ENCODE measurements at places on chromosomes 2 and 18.

DNA sequence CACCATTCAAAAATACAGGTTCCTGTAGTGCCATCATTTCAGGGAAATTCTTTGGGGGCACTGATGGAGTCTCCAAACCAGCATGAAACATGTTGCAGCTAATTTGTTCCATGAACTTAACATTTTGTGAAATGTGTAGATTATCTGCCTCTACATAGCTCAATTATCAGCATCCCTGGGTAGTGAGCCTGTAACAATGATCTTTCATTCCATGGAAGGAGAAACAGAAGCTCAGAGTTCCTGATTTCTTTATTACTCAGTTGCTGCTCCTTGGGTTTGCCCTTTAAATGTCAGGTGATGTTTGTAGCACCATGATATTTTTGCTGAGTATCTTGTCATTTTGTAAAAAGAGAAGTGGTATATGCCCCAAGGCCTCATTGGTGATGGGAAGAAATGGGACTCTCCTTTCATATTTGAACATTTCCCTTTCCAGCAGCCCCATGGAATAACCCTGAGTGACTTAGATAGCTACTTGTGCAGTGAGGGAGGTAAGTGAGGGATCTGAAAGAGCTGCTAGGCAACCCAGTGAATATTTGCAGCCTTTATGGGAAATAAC, 146.9 kb downstream of the CERS6 start:
- no peak for DNase-seq

GRCh38 chr18:79798999-79799370, 1.2 kb downstream of the KCNG2 start:
- no peak for DNase-seq

DNA sequence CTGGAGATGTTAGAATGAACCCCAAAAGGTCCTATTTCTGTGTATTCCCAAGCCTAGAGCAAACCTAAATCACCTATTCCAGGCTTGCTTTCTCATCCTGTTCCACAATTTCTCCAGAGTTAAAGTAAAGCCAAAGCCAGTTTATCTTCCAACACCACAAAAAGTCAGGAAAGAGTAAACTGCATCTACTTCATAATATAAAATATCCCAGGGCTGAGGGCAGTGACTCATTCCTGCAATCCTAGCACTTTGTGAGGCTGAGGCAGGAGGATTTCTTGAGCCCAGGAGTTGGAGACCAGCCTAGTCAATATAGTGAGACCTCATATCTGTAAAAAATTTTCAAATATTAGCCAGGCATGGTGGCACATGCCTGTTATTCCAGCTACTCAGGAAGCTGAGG, 241.4 kb downstream of the CDH20 start:
- no peak for DNase-seq

DNA sequence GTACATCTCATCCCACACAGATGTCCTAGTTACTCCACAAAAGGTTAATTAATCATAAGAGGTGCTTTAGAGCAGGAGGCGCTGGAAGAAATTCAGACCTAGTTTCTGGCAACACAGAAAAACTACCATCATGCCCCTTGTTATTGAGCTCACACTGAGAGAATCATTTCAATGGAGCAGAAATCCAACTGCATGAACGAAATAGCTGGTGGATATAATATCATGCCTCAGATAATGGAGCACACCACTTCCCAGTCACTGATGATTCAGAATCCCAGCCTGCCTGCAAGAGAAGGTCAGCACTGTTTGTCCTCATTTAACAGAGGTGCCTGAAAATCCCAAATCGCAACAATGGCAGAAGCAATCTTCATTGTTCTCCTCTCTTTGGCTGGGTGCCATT, 125.8 kb upstream of the CREB1 start:
- no peak for DNase-seq

DNA sequence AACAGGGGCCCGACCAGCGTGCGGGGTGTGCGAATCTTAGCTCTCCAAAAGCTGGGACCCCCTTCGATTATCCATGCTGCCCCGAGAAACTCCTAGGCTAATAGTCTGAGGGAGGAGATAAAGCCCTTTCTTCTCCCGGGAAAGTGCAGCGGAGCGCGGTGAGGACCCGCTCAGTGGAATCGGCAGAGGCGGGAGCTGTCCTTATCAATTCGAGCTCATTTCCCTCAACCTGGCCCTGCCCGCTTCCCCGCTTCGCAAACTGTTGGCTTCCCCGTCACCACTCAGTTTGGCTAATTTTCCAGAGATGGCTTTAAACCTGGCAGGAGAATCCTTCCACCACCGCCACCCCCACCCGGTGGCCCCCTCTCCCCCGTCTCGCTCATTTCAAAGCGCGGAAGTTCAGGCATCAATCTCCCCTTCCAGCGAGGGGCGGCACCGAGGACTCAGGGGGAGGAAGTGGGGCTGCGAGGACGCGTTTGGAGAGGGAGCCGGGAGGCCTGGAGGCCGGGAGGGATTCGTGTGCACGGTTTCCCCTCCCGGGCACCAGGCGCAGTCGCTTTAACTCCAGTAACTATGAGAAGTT, 1.6 kb downstream of the KLHL14 start:
- peak; percentile 47 for DNase-seq

GRCh38 chr18:54948350-54948837, 10.9 kb downstream of the CCDC68 start:
- DNase-seq: no peak

DNA sequence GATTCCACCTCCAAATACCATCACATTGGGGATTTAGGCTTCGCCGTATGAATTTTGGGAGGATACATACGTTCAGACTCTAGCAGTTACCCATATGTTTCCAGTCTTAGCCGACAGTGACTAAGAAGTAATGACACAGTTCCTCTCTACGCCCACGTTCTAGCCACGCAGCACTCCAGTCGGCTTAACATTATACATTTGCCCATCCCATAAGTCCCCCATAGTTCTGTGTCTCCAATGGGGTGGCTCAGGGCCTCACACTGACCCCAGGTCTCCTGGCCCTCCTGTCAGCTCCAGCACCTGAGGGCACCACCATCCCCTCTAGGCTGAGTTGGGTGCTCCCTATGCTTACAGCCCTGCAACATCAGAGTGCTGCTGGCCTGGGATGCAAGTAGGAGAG, 18.4 kb upstream of the CNDP2 start:
- no peak for DNase-seq

DNA sequence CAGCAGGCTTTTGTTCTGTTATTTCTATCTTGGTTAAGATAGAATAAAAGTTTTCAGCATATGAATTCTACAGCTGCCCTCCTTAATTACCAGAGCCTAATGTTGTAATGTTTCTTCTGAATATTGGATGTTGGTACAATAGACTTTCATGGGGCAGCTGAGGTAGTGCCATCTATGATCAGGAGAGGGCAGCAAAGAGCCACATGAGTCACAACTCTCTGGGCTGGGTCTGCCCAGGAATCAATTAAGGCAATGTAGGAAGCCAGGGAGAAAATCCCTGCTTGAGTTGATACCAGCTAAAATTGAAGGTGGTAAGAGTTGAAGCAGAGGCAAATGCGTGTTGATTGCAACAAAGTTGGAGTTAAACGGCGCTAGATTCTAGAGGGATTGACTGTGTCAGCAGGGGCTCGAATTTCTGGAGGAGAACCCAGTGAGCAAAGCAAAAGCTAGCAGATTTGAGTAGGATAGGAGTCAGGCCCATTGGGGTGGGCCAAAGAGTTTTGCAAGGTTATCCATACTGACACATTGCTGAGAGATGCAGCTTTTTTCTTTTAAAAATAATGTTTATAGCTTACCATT, 10.6 kb upstream of the MC5R start:
- DNase-seq: peak; percentile 31

DNA sequence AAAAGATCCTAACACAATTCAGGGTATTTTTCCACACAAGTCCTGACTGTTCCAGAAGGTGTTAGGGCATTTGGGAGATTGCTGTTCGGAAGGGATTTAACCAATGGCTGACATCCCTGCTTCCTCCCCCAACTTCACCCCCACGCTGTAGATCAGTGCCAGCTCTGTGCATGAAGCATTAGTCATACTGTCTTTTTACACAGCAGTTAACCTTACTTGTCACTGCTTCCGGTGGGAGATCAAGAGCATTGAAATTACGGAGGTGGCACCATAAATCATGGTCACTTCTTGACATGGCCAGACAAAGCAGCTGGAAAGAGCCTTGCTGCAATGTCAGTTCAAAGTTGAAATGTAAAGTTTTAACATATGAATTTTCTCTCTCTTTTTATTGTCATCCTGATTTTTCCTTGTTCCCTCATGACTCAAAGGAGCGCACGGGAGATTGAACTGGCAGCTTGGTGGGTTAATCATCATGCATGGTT, 70.2 kb downstream of the HRH4 start:
- no peak for DNase-seq

- peak; percentile 70 for DNase-seq
These were observed 8.2 kb downstream of the ARHGAP25 start for GRCh38 chr2:68742626-68743415.

DNA sequence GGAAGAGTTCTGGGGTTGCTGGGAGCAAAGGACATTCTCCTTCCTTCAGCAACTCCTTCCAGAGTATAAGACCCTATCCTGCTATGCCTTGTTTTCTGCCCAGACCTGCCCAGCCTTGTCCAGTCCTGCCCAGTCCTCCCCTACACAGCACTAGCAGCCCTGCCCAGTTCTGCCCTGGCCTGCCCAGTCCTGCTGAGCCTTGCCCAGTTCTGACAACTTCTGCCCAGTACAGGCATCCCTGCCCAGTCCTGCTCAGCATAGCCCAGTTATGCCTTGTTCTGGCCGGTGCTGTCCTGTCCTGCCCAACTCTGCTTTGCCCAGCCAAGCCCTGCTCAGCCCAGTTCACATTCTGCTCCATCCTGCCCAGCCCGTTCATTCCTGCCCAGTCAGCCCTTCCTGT, 44.9 kb upstream of the ALK start:
- no peak for DNase-seq

GRCh38 chr2:208024091-208024490, 1.2 kb downstream of the PLEKHM3 start:
- no peak for DNase-seq

- no peak for DNase-seq
These were observed 431.2 kb upstream of the TCF4 start for GRCh38 chr18:56019156-56019555.

- no peak for DNase-seq
These were observed 46.8 kb downstream of the FECH start for GRCh38 chr18:57539702-57540101.

DNA sequence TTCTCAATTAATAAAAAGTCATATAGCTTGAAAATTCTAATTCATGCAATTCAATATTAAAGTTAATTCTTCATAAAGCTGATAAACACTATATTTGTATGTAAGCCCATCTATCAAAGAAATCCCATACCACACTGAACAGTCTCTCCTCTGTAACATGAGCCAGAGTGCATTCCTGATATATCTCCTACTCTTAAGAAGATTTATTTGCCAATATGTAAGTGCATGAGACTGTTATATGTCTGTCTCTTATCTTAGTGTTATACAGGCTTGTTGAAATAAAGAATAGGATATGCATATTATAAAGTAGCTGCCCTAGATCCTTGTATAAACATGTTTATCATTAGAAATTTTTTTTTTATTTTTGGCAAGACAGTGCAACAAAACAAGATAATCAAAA, 40.4 kb upstream of the TTC32 start:
- DNase-seq: no peak

GRCh38 chr2:205701509-205701908, 19.2 kb downstream of the NRP2 start:
- DNase-seq: no peak

DNA sequence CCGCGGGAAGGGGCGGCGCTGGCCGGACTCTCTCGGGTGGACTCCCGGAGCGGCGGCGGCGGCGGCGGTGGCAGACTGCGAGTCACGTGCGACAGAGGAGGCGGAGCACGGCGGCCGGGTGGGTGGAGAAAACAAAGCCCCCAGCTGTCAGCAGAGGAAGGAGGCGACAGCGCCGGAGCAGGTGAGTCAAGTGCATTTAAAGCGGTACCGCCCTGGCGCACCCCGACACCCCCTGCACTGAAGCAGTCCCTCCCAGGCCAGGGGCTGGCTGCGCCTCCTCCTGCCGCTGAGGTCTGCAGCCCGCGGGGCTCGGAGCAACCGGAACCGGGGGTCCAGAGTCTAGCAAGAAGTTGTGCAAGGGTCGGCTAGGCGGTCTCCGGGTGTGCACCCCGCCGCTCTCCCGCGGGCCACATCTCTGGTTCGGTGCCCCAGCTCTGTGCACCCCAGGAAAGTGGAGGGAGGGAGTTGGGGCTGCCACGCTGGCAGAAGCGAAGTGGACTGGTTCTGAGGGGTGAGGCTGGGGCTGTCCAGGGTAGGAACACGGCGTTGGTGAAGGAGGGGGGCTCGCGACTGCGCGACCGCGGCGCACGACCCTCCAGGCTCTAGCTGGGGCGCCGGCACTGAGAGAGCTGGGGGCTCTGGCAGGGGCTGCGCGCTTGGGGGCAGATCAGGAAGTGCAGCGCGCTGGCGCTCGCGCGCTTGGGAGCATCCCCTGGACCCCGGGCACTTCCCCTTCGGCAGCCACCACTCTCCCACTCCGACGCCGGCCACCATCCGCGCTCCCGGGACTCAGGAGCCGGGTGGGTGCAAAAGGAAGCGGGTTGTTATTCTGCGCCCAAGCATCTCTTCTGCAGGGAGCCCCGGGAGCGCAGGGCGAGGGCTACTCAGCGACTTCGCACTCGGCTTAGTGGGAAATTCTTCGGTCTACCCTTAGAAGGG, 64.0 kb upstream of the MAPRE2 start:
- DNase-seq: peak; percentile 95

GRCh38 chr18:23495723-23496440, 7.4 kb upstream of the RMC1 start:
- no peak for DNase-seq

- no peak for DNase-seq
These were observed 18.5 kb downstream of the ROCK1 start for GRCh38 chr18:21093133-21093532.

GRCh38 chr2:153386481-153386897, 92.1 kb downstream of the RPRM start:
- DNase-seq: no peak

DNA sequence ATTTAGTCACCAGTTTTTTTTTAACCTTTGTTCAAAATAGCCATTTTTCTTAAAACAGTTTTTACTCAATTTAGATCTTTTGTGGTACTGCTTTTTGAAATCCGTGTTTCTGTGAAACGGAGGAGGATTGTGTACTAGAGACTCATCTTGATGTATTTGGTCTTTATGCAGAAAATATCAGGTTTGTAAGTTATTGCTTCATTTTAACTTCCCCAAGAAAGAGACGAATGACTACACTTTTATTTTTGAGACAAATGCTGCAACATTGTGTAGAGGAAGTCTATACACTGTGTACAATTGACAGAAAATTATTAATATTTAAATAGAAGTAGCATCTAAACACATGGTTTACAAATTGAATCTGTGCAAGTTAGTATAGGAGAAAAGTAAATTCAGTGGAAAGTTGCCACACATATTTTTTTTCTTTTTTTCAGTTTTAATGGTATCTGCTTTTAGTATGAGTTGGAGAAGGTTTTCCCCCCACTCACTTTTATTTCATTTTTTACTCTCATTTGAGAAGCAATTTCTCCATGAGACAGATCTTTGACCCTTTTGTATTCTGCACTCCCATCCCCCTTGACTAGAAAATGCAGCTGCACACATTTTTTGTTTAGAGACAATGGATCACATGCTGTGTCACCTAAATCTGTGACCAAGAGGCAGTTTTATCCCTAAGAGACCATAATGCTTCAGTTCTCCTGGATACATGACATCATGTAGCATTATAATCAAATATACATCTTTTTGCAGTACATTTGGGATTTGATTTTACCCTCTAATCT, 200.8 kb upstream of the STON1 start:
- no peak for DNase-seq
